ENCODE measurements at places on chromosomes 2 and 18.

GRCh38 chr2:222754324-222754930 lies 83.0 kb downstream of the MOGAT1 start:
- DNase-seq: no peak

DNA sequence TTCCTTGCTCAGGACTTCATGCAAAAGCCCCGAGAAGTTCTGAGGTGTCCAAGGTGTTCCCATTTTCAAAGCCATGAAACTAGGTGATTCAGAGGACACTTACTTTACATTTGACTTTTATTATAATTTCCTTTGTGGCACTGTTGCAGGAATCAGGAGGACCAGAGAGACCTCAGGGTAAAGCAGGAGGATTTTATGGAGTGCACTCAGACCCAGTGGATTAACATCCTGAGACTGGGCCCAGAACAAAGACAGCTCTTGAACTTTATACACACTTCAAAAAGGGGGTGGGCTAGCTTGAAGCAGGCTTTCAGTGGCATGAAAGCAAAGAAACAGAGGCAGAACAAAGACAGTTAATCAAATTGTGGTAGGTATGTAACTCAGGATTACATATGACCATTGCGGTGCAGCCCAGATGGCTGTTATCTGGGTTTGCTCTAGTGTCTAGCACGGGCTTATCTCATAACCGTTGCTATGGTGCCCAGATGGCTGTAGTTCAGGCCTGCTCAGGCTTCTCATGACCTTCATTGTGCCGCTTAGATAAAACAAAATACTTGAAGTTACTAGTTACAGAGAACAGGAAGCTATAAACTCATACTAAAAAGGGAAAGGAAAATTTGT lies 39.4 kb downstream of the TMEM182 start:
- no peak for DNase-seq

DNA sequence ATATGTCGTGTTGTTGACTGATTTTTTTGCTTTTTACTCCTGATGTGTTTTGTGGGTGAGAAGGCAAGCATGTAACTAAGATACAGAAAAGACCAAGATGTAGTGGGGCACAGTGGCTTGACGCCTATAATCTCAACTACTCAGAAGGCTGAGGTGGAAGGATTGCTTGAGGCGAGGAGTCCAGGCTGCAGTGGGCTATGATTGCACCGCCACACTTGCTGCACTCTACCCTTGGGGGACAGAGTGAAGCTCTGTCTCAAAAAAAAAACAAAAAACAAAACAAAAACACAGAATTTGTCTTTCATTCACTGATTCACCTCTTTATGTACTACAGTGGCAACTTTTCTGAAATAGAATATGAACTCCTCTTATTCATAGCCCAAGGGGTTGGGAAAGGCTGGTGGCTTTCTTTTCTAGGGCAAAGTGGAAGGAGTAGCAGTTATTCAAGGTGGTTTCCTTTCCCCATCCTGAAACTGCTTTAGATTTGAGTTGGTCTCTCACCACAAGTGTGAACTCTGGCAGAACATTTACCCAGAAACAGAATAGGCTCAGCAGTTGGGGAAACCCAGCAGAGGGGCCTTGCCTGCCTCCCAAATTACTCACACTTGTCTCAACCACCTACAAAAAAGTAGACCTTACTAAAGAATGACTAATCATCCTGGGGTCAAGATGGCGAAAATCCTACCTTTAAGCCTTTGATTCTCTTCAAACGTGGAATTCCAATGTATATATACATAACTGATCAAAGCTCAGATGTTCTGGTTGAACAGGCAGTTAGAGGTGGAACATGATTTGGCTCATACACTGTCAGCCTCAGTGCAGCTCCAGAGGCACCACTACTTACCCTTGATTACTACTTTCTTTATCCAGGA lies 6.5 kb downstream of the TANK start:
- no peak for DNase-seq

DNA sequence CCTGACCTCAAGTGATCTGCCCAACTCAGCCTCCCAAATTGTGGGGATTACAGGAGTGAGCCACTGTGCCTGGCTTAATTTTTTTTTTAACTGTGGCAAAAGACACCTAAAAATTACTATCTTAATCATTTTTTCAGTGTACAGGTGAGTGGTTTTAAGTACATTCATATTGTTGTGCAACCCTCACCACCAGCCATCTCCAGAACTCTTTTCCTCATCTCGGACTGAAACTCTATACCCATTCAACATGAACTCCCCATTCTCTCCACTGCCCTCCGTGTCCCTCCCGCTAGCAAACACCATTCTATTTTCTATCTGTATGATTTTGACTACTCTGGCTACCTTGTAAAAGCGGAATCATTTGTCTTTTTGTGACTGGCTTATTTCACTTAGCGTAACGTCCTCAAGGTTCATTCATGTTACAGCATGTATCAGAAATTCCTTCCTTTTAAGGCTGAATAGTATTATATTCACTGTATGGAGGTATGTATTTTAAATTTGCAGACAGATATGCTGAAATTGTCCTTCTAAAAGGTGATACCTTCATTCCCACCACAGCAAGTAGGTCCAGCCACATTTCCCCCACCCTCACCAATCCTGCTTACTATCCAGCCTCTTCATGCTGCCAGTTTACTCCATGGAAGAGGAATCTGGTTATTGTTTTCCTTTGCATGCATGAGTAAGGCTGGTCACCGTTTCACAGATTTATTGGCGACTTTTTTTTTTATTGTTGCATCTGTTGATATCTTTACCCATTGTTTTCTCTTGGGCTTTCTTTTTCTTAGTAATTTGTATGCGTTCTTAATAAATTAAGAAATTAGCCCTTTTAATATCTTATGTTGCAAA lies 40.6 kb upstream of the ANXA4 start:
- DNase-seq: no peak

DNA sequence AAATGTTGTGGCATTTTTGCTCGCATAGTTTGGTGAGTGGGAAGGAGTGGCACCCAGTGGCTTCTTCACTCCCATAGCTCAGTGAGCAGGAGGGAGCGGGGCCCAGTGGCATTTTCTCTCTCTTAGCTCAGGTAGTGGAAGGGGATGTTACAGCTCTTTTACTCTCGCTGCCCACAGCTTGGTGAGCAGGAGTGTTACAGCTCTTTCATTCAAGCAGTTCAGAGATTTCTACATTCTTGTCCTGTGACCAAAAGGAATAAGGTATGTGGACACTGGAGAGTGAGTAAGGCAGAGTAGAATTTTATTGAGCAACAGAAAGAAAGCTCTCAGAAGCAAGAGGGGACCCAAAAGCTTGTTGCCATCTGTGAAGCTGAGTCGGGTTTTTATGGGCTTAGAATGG lies 192.4 kb downstream of the SPAG16 start:
- DNase-seq: no peak

GRCh38 chr2:189866296-189866695 lies 82.0 kb downstream of the PMS1 start:
- no peak for DNase-seq

GRCh38 chr18:44680273-44681075 lies at the start of gene SETBP1:
TSS of gene SETBP1 (plus strand) at chr18:44680888. CDS start at chr18:44701347, 20,459 bp downstream.
- peak; percentile 78 for DNase-seq

GRCh38 chr18:58195278-58195765 lies 151.3 kb downstream of the NEDD4L start:
- peak; percentile 89 for DNase-seq

- DNase-seq: no peak
These were observed 161.4 kb downstream of the SMAD7 start for GRCh38 chr18:48789259-48789812.

GRCh38 chr2:102686479-102687439 lies 67.4 kb downstream of the SLC9A2 start:
- DNase-seq: no peak

GRCh38 chr2:148540022-148540421 lies 104.5 kb upstream of the EPC2 start:
- DNase-seq: no peak

DNA sequence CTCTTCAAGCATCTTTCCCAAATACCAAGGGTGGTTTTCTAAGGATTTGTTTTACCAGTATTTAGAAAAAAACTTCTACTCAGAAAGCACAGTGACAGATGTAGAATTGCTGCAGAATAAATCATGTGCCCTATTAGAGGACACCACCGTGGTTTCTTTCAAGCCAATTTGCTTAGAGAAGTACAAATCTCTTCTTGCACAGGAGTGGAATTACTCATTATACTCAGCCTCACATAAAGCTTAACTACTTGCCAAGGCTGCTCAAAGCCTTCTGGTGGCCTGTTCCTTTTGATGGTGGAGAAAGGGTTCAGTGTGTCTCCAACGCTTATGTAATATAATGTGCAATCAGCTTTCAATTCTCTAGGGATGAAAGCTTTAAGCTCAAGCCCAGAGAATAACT lies 66.5 kb upstream of the CTNNA2 start:
- DNase-seq: no peak

- no peak for DNase-seq
These were observed 114.0 kb downstream of the FAM210A start for GRCh38 chr18:13612196-13612997.

GRCh38 chr18:29531746-29532145 lies 1354.8 kb upstream of the CDH2 start:
- DNase-seq: no peak

- DNase-seq: no peak
These were observed 468 bp upstream of the SATB2 start for GRCh38 chr2:199458009-199458805.

GRCh38 chr2:73297586-73297985 lies 4.2 kb upstream of the EGR4 start:
- no peak for DNase-seq

GRCh38 chr2:215386566-215386965 lies 49.3 kb downstream of the FN1 start:
- DNase-seq: no peak

DNA sequence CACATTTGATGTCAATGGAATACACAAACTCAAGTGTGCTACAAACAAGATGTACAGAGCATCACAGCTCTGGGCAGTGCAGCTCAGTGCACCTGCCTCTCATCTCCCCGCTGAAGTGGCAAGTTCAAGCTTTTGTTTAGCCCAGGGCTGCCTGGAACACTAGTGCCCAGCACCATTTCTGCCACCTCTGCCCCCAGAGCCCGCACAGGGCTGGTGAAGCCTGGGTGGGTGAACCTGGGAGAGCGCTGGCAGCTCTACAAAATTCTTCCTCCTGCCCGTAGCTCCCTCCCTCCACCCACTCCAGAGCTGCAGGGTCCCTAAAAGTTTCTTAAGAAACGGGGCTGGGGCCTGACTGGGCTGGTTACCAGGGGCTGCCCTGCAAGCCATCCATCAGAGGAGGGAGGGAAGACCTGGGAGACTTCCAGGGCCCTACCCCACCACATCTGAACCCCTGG lies 1.5 kb downstream of the HES6 start:
- DNase-seq: no peak

DNA sequence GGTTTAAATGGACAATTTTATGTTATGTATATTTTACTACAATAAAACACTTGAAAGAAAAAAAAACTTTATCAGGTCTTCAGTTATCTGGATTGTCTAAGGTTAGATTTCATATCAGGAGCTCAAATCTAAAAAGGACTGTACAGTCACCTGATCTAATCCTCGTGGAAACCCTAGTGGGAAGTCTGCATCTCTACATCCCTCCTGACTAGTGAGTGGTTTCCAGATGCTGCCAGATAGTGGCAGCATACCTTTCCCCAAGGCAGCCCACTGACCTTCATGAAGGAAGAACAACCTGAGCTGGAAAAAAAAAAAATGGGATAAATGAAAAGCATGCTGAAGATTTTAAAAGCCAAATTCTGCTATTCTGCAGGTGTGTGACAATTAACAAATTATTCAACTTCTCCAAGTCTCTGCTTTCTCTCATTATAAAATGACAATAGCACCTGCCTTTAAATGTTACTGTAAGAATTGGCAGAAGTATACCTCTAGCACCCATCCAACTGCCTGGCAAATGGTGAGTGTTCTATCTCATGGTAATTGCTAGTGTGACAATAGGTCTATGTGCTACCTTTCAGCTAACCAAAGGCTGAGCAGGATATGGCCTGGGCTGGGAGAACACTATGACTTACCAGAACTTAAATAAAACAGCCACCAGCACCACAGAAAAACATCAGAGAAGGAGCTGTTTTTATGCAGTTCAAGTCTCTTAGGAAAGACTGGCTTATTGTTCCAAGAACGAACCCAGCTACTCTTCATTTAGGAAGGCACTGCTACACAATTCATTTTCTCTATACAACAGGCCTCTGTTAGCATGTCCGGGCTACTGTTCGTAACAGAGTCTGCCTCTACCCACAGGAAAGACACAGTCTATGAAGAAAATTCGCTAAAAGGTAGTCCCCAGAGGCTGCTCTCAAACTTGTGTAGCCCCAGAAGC lies 8.6 kb downstream of the CLASP1 start:
- no peak for DNase-seq

- no peak for DNase-seq
These were observed 284.6 kb downstream of the CNTNAP5 start for GRCh38 chr2:124309563-124310138.

- no peak for DNase-seq
These were observed 138.7 kb downstream of the SPP2 start for GRCh38 chr2:234189230-234189629.

DNA sequence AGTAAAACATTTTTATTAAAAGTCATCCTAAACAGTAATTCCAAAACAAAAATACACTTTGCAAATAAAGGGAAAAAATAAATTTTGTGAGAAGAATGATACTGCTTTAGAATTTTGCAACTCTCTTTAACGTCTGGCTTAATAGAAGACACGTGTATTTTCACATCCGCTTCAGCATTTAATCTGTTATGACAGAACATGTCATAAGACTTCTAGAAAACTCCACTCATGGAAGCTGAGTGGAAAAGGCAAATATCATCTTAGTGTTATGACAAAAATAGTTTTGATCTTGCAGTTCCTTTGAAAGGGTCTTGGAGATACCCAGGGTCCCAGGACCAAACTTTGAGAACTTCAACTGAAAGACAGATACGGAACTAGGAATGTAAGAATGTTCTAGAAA lies 350.1 kb downstream of the NCKAP5 start:
- DNase-seq: no peak

DNA sequence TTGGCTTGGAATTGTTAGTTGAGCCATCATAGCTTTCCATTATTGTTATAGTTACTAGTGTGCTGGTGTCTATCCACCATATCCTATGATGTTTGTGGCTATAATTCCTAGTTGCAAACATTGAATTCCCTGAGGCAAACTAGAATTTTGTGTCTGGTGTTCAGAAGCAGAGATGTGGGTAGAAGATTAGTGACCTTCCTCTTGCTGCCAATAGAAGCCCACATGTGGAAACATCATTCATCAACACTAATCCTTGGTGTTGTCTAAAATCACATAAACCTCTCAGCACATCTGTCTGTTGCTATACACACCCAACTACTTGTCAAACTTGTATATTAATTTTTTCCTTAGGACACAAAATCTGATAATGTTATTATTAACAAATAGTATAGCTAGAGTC lies 374.1 kb downstream of the TGIF1 start:
- DNase-seq: no peak

DNA sequence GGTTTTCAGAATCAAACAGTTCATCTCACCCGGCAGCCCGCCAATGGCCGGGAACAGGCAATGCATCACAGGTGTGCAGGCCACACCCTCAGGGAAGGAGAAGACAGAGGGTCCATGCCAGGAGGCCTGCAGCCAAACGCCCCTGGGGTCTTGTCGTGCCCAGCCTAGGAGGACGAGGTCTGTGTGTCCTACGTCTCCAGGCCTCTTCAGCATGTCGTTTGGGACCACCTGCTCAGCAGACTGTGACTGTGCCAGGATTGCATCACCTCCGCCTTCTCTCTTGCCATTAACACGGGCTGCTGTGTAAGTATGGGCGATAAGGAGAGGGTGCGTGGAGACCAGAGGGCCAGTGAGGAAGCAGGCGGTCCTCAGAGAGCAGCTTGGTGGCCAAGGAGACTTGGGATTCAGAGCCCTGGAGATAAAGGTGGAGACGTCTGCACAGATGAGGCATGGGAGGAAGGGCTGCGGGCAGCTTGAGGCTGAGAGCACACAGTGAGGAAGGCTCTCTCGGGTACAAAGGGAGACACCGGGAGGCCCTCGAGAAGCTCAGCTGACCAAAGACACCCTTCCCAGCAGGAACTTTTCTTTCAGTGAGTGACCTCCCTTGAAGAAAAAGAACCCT lies 37.4 kb upstream of the KLHL29 start:
- no peak for DNase-seq
